Epithelial cell of prostate (primary cell): ENCODE measurements at places on chromosomes 3 and 15.

DNA sequence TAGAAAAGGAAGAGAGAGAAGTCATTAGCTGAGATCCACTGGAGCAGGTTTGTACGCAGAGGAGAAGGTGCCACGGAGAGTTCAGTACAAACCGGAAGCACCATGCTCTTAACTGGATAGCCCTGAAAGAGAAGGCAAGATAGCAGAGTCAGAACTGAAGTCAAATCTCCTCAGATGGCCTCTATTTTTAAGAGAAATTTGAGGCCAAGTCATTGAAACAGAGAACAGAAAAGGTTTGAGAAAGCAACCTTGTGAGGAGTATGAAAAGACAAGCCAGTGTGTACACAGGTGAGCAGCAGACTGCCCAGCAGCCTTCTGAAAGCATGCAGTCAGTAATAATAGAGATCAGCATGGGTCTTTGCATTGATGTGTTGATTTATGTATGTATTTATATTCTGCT lies 66.1 kb upstream of the SPRED1 start:
- DNase-seq: no peak

DNA sequence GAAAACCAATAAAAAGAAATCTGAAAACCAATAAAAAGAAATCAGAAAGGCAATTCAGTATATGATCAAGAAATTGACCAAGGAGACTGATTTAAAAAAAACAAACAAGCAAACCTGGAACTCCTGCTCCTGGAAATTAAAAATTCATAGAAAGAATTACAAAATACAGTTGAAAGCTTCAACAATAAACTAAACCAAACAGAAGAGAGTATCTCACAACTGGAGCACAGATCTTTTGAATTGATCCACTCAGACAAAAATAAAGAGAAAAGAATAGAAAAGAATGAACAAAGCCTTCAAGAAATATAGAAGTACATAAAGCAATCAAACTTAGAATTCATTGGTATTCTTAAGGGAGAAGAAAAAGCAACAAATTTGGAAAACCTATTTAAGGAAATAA lies 271.4 kb downstream of the MBNL1 start:
- DNase-seq: no peak

- peak; percentile 56 for DNase-seq
These were observed 19.5 kb downstream of the SETMAR start for GRCh38 chr3:4322635-4323034.

DNA sequence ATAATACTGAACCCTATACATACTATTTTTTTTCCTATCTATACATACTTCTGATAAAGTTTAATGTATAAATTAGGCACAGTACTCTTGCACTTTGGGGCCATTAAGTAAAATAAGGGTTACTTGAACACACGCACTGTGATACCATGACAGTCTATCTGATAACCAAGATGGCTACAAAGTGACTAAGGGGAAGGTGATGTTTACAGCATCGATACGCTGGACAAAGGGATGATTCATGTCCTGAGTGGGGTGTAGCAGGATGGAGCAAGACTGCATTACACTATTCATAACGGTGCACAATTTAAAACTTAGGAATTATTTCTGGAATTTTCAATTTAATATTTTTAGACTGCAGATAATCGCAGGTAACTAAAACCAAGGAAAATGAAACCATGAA lies 30.0 kb upstream of the SLC2A2 start:
- DNase-seq: no peak

- peak; percentile 49 for DNase-seq
These were observed 30.2 kb upstream of the LHFPL4 start for GRCh38 chr3:9583792-9584191.

DNA sequence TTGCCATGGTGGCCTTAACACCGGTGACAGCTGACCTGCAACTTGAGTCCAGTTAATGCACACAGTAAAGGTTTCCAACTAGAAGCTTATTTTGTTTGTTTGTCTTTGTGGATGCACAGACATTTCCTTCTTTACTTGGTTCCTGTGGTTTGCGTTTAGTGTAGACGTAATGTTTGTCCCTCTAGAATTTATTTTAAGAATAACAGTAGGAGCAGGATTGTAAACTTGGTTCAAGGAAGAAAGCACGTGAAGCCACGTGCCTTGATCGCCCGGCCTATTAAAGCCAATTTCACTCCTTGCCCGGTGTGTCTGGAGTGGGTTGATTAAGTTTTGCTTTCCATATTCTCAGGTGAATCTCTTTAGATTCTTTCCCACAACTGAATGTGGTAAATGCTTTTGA lies 263.2 kb upstream of the C2CD4B start:
- DNase-seq: no peak

GRCh38 chr15:82174471-82175235 lies 87.9 kb downstream of the EFL1 start:
- no peak for DNase-seq
